Activated CD8-positive, alpha-beta memory T cell treated with anti-CD3 and anti-CD28 coated beads for 1 hour (primary cell): ENCODE measurements at places on chromosomes 2 and 18.

GRCh38 chr2:65067806-65068553 is 11.8 kb downstream of the CEP68 start:
- no peak for DNase-seq

- DNase-seq: no peak
Measured at GRCh38 chr2:192195548-192196418, 1.1 kb upstream of the TMEFF2 start.

- DNase-seq: no peak
Measured at GRCh38 chr18:10679557-10680270, 153.9 kb downstream of the NAPG start.

- no peak for DNase-seq
Measured at GRCh38 chr2:24675338-24675737, 117.9 kb downstream of the PTRHD1 start.

DNA sequence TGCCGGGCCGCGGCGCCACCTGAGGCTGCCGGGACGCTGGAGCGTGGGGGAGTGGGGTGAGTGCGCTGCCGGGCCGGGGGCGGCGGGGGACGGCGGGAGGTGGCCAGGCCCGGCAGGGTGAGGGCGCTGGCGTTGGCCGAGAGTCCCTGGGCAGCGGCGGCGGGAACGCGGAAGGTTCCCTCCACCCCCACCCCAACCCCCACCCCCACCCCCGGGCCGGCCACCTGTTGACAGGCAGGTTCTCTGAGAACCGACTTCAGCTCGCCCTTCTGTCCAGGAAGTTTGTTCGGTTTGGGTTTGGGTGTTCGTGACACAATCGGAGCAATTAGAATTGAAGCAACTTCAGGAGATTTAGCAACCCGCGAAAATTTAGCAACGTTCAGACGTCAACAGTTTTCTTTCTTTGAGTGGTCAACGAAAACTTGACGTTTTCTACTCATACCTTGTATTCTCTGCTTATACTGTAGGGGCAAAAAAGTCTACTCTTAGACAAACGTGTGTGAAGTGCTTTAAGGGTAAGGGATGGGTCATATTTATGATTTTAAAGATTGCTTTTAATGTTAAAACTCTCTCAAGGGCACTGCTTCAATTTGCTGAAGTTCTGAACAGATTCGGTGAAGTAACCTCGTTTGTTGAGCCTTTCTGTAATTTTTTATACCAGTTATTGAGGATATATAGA is 9.3 kb downstream of the OTX1 start:
- DNase-seq: no peak

DNA sequence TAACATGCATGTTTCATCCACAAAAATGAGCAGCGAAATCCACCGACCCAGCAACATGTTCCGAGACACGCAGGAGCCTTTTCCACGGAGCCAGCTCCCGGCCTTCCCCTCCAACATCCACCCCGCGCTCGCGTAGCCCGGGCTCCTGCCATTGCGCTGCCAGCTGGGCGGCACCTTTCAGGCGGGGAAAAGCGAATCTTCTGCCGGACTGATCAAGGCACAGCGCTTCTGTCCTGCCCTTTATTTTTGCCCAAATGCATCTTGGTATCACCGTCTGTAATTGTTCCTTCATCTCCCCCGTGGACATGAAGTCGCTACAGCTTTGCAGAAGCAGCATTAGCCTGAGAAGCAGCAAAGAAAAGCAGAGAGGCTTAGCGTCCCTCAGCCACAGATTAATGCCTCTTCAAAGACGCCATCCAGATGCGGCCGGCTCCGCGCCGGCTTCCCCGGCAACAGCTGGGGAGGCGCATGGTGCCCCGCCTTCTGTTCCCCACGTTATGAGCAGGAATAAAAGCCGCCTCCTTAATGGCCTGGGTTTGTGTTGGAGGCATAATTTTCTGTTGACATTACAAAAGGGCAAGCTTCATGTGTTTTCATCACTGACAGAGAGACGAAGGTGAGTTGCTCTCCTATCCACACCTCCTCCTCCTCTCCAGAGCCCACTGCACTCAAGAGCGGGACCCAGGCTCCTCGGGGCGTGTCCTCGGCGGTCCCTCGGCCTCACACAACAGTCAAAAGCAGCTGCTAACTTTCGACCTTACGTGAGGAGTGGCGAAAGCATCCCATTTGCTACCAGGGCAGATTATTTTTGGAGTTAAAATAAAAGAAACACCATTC is 122.1 kb upstream of the SALL3 start:
- DNase-seq: no peak

DNA sequence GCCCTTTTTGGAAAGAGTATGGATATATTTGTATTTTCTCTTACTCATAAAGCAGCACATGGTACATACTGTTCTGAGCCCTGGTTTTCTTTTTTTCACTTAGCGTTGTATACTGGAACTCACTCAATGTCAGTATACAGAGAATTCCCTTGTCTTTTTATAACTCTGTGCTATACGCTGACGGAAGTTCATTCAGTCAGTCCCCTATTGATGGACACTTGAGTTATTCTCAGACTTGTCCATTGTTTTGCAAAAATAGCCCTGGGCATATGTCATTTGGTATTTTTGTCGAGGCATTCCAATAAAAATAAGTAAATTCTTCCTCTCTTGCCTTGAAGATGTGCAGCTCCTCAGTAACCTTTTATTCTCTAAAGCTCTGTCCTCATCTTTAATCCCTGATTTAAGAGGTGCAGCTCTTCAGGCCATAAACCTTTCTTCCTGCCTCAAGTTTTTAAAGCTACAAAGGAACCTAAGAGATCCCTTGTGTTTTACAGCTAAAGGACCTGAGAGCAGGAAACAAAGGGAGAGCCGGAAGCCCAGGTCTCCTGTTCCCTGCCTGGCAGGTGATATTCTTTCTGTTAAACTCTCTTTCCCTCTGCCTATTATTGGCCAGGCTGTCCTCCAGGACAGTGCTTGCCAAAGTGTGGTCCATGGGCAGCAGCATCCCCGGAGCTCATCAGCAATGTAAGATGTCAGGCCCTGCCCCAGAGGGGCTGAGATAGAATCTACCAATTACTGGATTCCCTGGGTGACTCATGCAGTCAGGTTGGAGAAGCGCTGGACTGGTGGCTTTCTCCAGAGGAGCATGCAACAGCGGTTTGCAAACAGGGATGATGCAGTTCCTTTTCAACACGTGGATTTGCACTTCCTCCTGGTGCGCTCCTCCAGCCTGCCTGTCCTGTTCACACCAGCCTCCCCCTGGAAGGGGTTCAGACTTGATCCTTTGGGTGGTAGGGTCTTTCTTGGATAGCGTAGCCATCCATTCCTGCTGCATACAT is 158.0 kb downstream of the NEDD4L start:
- DNase-seq: no peak

DNA sequence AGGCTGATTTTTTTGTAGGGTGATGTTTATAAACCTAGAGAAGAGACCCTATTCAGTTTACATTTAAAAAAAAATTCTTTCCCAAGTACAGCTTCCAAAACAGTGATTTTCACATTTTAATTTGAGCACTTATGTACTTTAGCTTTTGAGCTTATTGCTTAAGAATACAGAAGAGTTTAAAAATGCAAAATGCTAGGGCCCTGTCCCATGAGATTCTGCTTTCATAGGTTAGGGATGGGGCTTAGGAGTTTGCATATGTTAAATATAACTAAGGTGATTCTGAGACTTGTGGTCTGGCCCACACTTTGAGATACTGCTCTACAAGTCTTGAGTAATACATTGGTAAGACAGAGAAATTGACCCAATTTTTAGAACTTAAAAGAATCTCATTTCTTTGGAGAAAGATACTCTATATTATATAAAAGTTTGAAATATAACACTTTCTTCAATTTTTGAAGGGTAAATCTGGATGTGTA is 137.3 kb upstream of the CWC22 start:
- DNase-seq: no peak
